IMR-90 (cell line): ENCODE measurements at places on chromosomes 6 and 20. TPM values are rescaled to one million over a fixed set of nuclear protein-coding genes. Genes with fewer than 3 reads are reported as not detected.

DNA sequence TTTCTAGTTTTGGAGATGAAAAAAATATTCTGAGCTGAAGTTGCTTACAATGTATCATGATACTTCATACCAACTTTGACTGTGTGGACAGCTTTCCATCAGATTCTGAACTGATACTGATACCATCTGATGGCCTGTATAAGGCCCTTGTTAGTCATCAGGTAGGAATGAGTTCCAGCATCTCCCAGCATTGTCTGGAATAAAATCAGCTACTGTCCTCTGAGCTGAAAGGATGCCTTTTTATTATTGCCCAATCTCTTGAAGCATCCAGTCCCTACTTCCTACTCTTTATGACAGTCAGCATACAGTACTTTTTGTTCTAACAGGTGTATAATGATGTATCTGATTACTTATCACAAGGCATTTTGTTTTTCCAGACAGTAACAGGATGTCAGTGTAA is 70.6 kb upstream of the EYA4 start:
- peak; percentile 53 for DNase-seq

DNA sequence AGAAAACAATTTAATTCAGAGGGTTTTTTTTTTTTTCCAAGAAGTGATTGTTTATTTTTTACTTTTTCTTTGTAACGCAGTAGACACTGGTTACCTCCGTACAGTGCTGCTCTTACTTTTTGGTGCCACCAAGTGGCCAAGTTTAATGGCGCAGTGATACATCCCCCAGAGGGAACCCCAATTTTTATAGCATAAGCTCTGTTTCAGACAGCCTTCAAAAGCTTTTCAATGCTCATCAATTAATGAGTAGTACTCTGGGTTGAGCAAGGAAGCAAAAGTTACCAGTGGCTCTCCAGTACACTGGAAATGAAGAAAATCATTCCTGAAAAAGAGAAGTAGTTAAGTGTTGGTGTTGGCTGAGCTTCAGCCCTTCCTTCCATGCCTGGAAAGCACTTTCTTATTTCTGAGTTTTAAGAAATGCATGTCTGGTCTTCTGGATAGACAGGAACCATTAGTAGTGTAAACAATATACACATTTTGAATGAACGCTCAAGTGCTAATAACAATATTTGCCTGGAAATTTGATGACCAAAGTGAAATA is 129.1 kb upstream of the SMLR1 start:
- DNase-seq = peak; percentile 66

DNA sequence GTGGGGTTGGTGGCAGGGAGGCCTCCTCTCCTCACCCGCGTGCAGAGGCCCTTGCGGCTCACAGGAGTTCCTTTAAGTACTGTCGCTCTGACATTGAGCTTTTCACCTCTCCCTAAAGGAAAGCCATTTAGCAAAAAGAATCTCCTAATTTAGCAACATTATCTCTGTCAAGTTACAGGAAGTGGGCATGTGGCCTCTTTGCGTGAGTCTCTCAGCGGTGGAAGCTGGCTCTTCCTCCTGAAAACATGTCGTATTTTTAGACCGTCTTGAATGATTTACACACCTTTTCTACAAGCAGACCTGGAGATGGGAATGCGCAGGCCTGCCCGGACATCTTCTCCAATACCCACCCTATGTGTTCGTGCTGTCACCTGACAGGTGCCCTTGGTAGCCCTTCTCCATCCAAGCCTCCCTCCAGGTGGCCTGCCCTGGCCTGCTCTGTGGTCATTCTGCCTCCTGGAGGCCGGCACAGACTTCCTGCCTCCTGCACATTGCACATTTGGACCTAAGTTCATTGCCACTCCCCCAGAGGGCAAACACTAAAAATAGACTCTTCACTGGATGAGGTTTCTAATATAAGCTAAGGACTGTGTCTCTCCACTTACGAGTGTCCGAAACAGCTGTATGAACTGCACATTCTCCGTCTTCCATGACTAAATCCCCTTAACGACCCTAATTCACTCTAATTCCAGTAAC is 18.5 kb upstream of the PHACTR3 start:
- no peak for DNase-seq

GRCh38 chr6:167047554-167047953 is 48.4 kb downstream of the CEP43 start:
- DNase-seq = no peak

- DNase-seq = peak; percentile 86
Observed at GRCh38 chr20:53915446-53916172, 154.8 kb downstream of the BCAS1 start.

DNA sequence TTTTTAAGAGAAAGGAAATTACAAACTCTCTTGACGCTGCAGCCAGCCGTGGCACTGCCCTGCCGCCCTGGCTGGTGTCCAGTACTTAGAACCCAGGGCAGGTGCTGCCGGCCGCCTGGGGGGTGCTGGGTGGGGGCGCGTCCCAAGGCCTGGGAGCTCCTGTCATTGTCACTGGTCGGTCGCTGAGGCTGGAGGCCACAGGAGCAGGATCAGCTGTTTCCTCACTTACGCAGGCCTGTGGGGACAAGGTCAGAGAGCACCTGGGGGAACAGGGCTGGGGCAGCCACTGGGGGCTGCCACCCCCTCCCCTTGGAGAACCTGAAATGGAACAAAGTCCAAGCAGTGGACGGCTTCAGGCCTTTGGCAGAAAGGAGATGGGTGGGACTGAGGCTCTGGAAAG is 5.6 kb downstream of the BIRC7 start:
- no peak for DNase-seq

DNA sequence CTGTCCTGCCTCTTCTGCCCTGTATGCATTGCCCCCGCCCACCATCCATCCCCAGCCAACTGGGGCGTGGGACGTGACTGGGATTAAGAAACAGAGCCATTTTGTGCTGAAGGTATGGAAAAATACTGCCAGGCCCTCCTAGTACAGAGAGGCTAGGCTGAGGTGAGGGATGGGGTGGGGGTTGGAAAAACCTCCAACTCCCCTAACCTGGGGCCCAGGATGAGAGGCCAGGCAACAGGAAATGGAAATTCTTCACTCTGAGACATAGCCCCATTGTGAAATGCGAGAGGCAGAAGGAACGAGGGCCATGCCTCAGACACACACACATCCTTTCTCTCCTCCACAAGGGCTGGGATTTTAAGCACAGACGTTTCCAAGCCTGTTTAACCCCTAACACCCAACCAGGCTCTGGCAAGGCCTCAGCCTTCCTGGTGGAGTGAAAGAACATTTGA is 19.9 kb downstream of the KCNK5 start:
- no peak for DNase-seq

DNA sequence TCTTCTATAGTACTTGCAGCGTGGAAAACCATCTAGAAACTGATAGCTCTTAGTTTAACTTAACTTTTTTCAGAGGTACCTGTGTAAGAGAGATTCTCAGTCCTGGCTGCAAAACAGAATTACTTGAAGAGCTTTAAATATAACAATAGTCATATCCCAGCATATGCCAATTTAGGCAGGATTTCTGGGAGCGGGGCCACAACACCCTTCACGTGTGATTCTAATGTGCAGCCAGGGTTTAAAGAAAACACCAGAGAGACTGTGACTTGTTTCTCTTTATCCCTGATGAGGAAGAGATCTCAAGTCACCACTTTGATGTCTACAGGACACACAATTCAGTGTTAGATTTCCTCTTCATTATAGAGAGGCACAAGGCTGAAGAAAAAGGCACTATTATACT is 103.7 kb downstream of the PDSS2 start:
- DNase-seq = no peak

DNA sequence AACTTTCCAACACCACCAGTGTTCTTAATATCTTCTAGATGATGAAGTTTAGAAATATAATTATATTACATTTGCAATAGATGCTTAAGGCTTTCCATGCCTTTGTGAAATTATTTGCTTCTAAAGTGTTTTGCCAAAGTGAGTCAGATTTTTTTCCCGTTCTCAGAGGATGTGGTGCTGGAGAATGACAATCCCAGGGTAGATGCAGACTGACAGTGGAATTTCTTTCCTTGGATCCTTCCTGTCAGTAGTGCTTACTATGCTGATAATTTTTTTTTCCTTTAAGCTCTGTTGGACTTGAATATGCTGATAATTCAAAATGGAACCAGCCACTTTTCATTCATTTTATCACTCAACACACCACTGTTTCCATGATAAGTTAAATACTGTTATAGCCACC is 59.9 kb upstream of the SOX4 start:
- DNase-seq = peak; percentile 11

DNA sequence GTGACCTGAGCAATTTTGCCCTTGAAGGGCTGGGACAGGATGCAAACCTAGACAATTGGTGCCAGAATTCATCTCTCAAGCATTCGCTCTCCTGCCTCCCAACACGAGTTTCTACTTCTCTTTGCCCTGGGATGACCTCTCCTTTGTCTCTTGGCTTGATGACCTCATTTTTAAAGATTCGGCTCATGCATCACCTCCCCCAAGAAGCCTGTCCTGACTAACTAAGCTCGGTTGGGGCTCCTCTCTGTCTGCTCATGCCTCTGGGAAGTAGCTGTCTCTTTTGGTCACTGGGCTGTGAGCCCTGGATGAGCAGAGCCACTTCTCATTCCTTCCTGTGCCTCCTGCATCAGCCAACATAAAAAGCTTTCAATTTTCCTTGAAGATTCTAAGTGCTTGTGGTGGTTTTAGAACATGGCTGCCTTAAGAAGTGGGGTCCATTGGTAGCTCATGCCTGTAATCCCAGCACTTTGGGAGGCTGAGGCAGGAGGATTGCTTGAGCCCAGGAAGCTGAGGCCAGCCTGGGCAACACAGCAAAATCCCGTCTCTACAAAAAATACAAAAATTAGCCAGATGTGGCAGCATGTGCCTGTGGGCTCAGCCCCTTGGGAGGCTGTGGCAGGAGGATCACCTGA is 11.1 kb upstream of the TCF15 start:
- DNase-seq = peak; percentile 4

- DNase-seq = no peak
Observed at GRCh38 chr6:143682805-143683204, 5.0 kb downstream of the PHACTR2 start.

- DNase-seq = peak; percentile 97
Observed at GRCh38 chr6:48826901-48827701, 636.0 kb downstream of the MMUT start.

- peak; percentile 74 for DNase-seq
Observed at GRCh38 chr6:109428889-109429477, 11.4 kb downstream of the PPIL6 start.

DNA sequence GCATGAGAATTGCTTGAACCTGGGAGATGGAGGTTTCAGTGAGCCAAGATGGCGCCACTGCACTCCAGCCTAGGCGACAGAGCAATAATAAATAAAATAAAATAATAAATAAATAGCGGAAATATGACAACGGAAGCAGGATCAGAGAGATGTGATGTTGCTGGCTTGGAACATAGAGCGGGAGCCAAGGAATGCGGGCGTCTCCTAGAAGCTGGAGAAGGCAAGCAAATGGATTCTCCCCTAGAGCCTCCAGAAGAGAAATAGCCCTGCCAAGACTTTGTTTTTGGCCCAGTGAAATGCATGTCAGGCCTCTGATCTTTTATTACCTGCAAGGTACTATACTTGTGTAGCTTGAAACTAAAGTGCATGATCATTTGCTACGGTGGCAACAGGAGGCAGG is 12.4 kb downstream of the KIAA1755 start:
- no peak for DNase-seq

GRCh38 chr20:618980-619379 is 8.9 kb upstream of the TCF15 start:
- DNase-seq = no peak

DNA sequence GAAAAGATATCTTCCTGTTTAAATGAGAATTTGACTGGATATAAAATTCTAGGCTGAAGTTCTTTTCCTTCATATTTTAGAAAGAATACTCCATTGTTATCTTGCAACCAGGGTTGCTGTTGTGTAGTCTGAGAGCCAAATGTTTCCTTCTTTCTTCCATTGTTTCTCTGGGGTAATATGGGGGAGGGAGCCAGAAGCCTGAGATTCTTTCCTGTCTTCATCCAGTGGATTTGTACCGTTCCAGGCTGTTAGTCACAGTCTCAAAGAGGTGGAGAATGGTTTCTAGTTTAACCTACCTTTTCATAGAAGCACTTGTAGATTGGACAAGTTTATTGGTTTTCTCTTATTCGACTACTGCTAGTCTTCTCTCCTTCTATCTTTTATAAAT is 6.1 kb upstream of the ULBP3 start:
- no peak for DNase-seq

DNA sequence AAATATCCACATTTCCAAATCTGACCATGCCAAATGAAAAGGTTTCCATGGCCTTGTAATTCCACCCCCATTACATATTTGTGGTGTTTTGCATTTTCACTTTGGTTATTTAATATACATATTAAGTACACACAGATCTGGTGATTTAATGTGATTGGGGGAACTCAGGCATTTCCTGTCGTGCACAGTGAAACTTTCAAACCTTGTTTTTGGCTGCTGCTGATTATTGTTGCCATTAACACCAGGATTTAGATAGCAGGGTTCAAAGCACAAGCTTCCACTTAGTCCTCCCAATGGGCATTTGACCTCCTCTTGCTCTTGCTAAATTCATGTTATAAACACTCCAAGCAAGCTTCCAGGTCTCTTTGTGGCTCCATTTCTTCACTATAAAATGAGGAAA is 166.5 kb downstream of the SOBP start:
- peak; percentile 41 for DNase-seq

- no peak for DNase-seq
Observed at GRCh38 chr6:35634316-35634715, 54.4 kb downstream of the FKBP5 start.

- DNase-seq = no peak
Observed at GRCh38 chr6:159461998-159462397, 231.0 kb downstream of the SOD2 start.

GRCh38 chr6:81767163-81767891 is 14.8 kb upstream of the TENT5A start:
- DNase-seq = peak; percentile 41

GRCh38 chr6:158605266-158605878 is 39.2 kb downstream of the DYNLT1 start:
- DNase-seq = peak; percentile 77

GRCh38 chr20:13430346-13431002 is 208.3 kb downstream of the TASP1 start:
- peak; percentile 29 for DNase-seq

DNA sequence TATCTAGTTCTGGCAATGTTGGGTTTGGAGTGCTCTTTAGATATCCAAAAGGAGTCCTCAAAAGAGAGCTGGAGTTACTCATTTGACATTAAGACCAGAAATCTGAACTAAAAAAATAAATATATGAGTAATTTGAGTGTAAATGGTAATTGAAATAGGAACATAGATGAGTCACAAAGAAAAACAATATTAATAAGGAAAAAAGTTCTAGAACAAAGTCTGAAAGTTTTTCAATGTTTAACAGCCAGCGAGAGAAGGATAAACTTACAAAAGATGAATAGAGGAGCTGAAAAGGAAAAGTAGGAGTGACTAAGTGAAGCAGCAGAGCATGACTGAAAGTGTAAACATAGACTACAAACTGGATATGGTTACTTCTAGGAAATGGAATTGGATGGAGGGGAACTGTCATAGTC is 46.8 kb downstream of the EPM2A start:
- DNase-seq = peak; percentile 86

- DNase-seq = no peak
Observed at GRCh38 chr6:31158863-31159855, 770 bp downstream of the TCF19 start.

PLCB1 gene
- 4.4 and 5.6 TPM in 2 replicates for polyA plus RNA-seq

SASH1 gene
- 11.6 and 11.7 TPM in 2 replicates for polyA plus RNA-seq

COL19A1 gene
- polyA plus RNA-seq = not detected in 2 replicates

ABHD16A gene
- 31.5 and 34.6 TPM in 2 replicates for polyA plus RNA-seq

AVP gene
- polyA plus RNA-seq = not detected in 2 replicates

WFDC5 gene
- polyA plus RNA-seq = not detected in 2 replicates

GABRR1 gene
- not detected in 2 replicates for polyA plus RNA-seq
